ENCODE measurements at places on chromosomes 5 and 9.

DNA sequence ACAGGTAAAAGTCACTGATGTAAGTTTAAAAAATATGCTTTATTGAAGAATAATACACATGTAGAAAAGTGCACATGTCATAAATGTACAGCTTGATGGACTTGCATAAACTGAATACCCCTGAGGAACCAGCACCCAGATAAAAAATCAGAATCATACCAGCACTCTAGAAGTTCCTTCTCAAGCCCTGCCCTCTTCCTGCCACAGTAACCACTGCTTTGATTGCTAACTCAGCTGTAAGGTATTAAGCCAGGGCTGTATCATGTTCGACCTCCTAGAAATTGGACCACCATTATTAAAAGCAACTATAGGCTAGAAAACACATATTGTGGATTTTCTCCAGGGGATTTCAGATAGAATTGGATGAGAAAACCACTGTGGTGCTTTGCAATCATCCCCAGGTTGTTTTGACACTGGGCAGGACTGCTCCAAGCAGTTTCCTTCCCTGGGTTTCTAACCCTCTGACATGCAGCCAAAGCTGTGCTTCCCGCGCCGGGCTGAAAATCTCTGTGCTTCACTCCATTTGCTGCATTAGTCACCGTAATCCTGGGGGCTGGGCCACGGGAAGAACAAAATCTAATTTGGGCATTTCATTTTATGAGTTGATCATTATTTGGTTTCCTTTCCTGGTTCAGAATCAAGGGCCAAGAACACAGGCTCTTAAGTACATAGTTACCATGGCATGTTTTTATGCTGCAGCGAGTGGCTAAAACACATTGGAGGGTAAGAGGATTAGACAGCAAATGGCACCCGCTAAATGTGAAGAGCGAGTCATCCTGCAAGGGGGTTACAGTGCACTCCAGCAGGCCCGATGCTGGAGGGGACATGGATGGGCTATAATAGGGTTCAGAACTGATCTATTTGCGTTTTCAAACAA is 139.4 kb upstream of the IL12B start:
- no peak for DNase-seq

GRCh38 chr5:178305801-178306200 is 73.2 kb upstream of the PHYKPL start:
- DNase-seq: no peak

DNA sequence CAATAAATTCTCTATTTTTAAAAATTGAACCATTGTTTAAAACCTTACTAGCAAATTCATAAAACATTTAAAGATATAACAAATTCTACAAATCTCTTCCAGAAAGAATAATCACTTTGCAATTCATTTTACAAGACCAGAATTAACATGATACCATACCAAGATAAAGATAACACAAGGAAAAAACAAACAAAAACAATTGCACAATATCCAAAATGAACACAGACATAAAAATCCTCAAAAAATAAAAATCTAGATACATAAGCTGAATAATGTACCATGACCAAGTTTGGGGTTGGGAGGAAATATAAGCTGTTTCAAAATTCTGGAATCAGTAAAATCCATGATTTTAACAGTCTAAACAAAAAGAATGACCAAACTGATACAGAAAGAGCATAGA is 11.1 kb downstream of the CCNG1 start:
- no peak for DNase-seq

GRCh38 chr9:34985311-34985899 is 4.1 kb upstream of the DNAJB5 start:
- DNase-seq: peak; percentile 24

DNA sequence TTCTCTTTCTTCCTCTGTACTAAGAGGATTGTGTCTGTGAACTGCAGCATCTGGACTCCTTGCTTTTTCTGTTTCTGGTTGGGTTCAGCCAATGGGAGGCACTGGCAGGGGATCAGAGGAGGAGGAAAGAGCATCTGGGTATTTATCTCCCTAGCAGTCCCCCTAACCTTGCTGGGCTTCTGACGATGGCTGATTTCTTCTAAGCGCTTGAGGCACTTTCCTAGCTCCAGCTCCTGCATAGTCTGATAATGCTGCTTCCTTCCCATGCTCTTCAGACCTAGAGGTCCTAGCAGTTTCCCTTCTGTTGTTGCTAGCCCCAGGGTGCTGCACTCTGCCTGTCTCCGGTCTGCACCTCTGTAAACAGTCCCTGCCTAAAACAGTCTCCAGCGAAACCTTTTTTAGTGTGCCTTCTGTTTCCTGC is 225.1 kb downstream of the PDZD2 start:
- no peak for DNase-seq

- no peak for DNase-seq
Measured at GRCh38 chr5:139653616-139654015, 5.5 kb downstream of the CXXC5 start.

DNA sequence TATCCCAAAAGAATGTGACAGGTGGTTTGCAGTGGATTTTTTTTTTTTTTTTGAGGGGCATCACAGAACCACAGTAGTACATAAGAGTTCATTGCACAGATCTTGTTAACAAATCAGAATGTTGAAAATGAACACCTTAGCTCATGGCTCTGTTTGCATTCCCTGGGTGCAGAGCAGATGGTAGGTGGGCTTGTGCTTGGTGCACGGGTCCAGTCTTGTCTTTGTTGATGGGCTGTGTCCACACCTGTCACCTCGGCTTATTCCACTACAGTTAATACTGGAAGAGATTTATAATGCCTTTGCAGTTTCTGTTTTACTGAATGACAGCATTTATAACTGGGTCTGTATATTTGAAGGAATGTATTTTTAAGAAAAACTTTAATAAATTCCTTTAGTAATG is 146.6 kb downstream of the KDM4C start:
- DNase-seq: no peak

- no peak for DNase-seq
Measured at GRCh38 chr9:35690614-35691333, 1.0 kb upstream of the TPM2 start.

GRCh38 chr5:68285851-68286611 is 70.5 kb downstream of the PIK3R1 start:
- no peak for DNase-seq

GRCh38 chr9:91060520-91061343 is 259.1 kb downstream of the SYK start:
- DNase-seq: no peak

- no peak for DNase-seq
Measured at GRCh38 chr9:19408316-19408692, 505 bp upstream of the ACER2 start.

- DNase-seq: no peak
Measured at GRCh38 chr5:179879690-179880010, 21.0 kb upstream of the MRNIP start.

DNA sequence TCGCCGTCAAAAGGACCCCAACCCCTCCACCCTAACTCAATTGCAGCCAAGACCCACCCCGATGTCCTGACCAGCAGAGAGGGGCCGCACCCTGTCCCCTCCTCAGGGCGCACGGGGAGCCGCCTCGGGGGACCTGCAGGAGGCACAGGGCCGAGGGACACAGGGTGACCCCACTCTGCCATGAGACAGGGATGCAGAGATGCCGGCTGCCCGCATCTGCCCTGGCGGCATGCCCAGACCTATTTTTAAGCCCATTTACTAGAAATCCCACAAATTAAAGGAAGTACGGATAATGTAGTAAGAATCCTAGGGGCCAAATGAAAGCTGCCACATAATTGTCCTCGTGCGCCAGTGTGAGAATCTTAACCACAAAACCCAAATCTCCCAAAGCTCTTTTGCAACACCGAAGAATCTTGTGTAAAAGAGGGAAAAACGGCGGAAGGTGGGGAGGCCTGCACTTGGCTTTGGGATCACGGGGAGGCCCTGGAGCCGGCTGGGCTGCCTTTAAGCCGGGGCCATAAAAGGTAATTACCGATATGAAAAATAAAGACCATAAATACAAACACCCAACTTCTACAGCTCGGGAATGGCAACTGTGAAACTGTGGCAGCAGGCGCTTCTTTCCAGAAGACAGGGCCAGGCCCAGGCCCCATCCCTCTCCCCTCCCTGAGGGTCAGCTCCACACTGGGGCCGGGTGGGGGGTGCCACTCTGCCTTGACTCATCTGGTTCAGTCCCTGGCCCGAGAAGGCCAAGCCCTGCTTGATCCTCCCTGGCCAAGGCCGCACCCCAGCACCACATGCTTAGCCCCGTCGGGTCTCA is 35.0 kb downstream of the NACC2 start:
- DNase-seq: no peak

GRCh38 chr9:129446828-129447550 is 173.9 kb downstream of the C9orf50 start:
- no peak for DNase-seq

- DNase-seq: no peak
Measured at GRCh38 chr9:1747417-1747967, 267.7 kb upstream of the SMARCA2 start.

DNA sequence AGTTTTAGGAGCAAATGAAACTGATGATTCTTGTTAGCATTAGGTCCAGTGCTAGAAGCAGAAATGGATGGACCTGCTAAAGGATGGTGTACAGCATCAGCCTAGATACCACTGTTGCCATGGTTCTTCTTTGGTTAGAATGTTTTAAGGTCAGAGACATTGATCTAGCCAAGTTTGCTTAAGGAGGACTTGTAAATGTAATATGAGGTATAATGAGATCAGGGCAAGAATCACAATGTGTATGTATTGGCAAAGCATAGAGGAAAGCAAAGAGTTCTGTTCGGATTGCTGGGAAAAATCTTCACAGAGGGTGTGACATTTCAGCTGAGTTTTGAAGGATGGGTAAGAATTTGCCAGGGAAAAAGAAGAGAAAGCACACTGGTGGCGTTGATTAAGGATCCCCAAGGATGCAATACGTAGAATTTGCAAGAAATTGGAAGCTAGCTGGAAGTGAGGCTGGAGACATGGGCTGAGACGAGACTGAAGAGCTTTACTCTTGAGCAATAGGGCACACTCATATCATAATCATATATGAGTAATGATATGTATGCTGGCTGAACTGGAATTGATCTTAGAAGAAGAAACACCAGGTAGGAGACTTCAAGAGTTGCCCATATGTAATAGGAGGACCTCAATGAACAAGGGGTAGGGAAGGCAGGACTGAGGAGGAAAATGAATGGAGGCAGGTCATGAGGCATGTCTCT is 102.0 kb downstream of the ZNF462 start:
- no peak for DNase-seq

- no peak for DNase-seq
Measured at GRCh38 chr9:132609184-132609583, 26.8 kb downstream of the BARHL1 start.

- no peak for DNase-seq
Measured at GRCh38 chr5:79488775-79489174, 25.2 kb downstream of the HOMER1 start.

DNA sequence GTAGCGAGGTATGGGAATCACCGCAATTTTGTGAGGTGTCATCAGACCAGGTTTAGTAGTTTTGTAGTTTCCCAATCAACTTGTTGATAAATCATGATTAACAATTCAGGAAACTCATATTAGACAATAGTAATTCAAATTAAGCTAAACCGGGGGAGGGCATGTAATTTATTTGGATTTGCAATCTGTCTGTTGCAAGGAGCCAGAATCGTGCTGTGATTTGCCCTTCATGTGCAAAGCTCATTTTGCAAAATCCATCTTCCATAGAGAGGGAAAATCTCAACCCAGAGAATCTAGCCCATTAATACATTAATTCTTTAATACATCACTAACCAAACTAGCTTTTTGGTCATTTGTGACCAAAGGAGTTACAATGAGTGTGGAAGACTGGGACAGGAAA is 164.7 kb upstream of the TRPM3 start:
- DNase-seq: no peak

- no peak for DNase-seq
Measured at GRCh38 chr5:127112347-127112864, 39.1 kb upstream of the C5orf63 start.

DNA sequence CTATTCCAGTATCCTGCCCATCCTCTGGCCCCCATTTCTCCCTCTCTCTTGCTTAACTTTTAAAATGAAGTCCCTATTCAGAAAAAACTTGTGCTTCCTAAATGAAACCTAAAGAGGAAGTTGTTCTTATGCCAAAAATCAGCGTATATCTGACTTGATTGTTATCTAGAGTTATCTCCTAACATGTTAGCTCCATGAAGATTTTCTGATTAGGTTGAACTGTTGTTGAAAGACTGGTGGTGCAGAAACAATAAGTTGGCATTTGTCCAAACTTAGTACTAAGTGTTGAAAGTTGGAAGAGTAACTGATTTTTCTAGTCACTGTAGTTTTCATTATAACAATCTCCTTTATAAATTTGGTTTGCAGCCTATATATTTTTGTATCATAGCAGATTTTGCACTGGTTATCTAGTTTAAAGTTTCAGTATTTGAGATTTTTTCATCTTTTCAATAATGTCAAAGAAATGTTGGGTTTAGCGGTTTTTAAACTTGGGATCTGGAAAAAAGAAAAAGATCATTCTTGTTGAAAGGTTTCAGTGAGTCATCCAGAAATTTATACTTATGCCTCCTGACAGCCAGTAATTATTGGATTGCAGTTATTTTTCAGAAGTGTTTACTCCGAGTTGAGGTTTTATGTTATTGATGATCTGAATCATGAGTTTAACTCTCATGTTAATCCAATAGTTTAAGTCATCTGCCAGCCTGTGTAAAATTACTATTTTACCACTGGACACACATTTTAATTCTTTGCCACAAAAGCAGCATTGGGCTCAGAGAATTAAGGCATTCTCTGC is 60.6 kb downstream of the PAM start:
- no peak for DNase-seq

DNA sequence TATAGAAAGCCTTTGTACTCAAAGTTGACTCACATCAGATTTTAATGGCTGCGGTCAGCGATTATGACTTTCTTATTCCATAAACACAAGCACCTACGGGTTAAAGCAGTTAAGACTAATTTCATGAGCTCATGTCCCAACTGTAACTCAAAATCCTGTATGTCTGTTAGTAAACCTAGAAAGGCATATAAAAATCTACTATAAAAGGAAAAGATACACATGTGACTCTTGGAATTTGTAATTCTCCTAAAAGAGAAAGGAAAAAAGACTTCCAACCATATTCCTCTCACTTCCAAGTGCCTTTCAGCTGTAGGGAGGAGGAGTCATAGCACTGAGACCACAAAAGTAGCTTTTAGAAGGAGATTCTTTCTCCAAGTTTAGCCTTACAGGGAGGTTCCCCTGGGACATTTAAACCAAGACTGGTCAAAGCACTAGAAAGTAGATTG is 129.1 kb downstream of the EBF1 start:
- DNase-seq: no peak

DNA sequence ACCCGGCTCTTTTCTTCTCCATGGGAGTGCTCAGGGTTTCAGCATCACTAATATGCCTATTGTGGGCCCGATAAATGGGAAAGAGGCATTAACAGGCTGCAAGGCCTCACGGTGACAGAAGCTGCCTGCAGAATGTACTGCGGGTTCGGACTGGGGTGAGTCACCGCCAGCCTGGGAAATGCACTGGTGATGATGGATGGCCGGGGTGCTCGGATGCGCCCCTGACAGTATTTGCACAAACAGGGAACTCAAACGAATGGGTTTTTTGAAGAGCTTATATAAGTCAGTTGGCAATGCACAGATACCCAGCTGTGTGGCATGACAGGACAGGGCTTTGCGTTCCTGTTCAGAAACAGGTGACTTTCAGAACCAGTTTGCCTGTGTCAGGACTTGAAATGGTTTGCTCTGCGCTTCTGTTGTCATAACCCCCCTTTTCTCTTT is 42.0 kb upstream of the PITX1 start:
- no peak for DNase-seq

All from central memory CD8-positive, alpha-beta T cell (primary cell).